ENCODE measurements at places on chromosomes 5 and 9. TPM values are rescaled to one million over a fixed set of nuclear protein-coding genes. Genes with fewer than 3 reads are reported as not detected.

Gene WDR31
- total RNA-seq: 4.0 TPM

Gene ADGRV1
- total RNA-seq: 0.50 TPM

Gene TLE4
- total RNA-seq: 13.1 TPM

Gene ISL1
- total RNA-seq: not detected

Gene ERAP2
- 6.8 TPM for total RNA-seq

Gene TMC1
- not detected for total RNA-seq

Gene TMEM8B
- 7.4 TPM for total RNA-seq

Gene SLC36A3
- total RNA-seq: not detected

Gene C5orf46
- total RNA-seq: not detected

Gene PIP5K1B
- not detected for total RNA-seq

Gene FAM78A
- total RNA-seq: 0.29 TPM

Gene SPAAR
- not detected for total RNA-seq

Gene IL33
- total RNA-seq: 44.5 TPM

Gene ACOT12
- total RNA-seq: 2.2 TPM

Gene STKLD1
- 1.2 TPM for total RNA-seq

Gene SAXO1
- total RNA-seq: 0.17 TPM

Gene ZCCHC9
- 41.2 TPM for total RNA-seq

Gene FAM151B
- total RNA-seq: 5.0 TPM

Gene ACTBL2
- total RNA-seq: not detected

Gene BTNL3
- total RNA-seq: not detected

Gene ANKRD31
- total RNA-seq: under 0.01 TPM

Gene ITK
- total RNA-seq: not detected

Data from smooth muscle cell of trachea (primary cell).